ENCODE measurements at places on chromosomes 1 and 21.

- DNase-seq = no peak
Observed at GRCh38 chr1:179599623-179600249, 8.1 kb downstream of the TDRD5 start.

DNA sequence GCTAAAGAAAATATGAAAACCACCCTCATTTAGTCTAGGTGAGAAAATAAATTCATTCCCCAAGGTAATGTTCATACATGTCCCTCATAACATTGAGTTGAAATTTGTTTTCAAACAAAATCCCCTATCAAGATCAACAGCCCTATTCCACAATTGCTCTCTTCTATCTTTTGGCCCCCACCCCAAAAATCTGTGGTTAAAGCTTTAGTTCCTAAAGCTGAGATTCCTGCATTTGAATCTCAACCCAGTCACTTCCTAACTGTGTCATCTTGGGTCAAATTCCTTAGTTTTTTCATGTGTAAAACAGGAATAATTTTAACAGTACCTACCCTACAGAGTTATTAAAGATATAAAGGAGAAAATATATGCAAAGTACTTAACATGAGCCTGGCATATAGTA is 22.0 kb downstream of the KIAA0319L start:
- no peak for DNase-seq

GRCh38 chr1:192485692-192486436 is 89.7 kb upstream of the RGS1 start:
- DNase-seq = no peak

DNA sequence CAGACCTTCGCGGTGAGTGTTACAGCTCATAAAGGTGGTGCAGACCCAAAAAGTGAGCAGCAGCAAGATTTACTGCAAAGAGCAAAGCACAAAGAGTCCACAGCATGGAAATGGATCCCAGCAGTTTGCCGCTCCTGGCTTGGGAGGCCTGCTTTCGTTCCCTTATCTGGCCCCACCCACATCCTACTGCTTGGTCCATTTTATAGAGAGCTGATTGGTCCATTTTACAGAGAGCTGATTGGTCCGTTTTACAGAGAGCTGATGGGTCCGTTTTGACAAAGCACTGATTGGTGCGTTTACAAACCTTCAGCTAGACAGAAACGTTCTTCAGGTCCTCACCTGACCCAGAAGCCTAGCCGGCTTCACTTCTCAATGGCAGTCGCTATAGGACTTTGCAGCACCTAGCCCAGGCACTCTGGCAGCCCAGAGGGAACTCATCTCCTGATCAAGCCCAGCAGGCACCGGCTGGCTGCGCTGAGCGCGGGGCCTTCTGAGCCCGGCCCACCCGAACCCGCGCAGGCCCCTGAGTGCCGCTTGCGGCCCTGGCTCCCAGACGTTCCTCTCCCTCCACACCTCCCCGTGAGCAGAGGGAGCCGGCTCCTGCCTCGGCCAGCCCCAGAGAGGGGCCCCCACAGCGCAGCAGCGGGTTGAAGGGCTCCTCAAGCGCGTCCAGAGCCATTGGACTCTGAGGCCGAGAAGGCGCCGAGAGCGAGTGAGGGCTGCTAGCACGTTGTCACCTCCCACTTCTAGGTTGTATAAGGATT is 200.3 kb downstream of the LMO4 start:
- no peak for DNase-seq

DNA sequence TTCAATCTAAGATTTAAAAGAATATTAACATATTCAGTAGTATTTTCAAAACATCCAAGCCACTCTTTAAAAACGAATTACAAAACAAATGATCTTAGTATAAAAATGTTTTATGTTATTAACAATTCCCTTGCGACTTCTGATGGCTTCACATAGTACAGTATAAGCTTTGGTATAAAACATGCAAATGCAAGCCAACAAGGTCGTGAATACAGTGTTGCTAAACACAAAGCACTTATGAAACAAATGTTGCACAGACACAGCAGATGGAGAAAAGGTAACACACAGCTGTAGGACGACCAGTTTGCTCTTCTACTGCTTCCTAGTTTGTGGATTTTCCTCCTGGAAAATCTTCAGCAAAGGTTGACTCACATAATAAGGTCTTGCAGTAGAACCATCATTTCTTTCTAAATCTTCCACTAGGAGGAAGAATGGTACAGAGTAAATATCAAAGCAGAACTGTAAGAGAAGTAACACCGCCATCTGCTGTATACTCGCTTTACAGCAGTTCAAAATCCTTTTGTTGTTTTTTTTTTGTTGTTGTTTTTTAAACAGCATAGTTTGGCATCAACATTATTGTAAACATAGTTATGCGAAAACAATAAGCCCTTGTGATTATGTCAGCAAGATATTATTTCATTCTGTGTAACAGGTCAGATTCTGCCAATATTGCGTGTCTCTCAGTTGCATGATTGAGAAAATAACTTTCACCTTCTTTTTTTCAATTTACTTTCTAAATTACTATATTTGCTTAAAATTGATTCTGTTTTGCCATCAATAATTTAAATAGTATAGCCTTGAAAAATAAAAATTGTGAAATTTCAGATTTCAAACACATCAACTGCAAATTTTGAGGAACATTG is 69.5 kb downstream of the LHX8 start:
- no peak for DNase-seq
